ENCODE measurements at places on chromosomes 13 and 19. TPM values are rescaled to one million over a fixed set of nuclear protein-coding genes. Genes with fewer than 3 reads are reported as not detected.

Gene SLC15A1
- total RNA-seq, result not detected

Gene SMIM7
- total RNA-seq, result 135 TPM

Gene KLK8
- total RNA-seq, result not detected

Gene DOCK9
- total RNA-seq, result 10.0 TPM

Gene LILRA2
- not detected for total RNA-seq

Gene ZNF541
- total RNA-seq, result 0.27 TPM

Gene CACNG6
- 0.12 TPM for total RNA-seq

Gene NHLRC3
- 7.6 TPM for total RNA-seq

Gene BCAM
- 49.5 TPM for total RNA-seq

Gene CTU1
- total RNA-seq, result 9.7 TPM

Gene FAM216B
- not detected for total RNA-seq

Gene NACC1
- total RNA-seq, result 126 TPM

Gene FGF14
- total RNA-seq, result not detected

Gene CDC34
- total RNA-seq, result 50.6 TPM

Gene KLK3
- not detected for total RNA-seq

Gene DCT
- not detected for total RNA-seq

Gene RGS9BP
- 0.66 TPM for total RNA-seq

Gene LRFN3
- total RNA-seq, result 4.6 TPM

Gene ZFP14
- 1.5 TPM for total RNA-seq

Gene RABAC1
- 244 TPM for total RNA-seq

Gene ZNF649
- 5.0 TPM for total RNA-seq

Gene MTRF1
- total RNA-seq, result 9.6 TPM

Gene SOX1
- total RNA-seq, result not detected

Gene PIN1
- 182 TPM for total RNA-seq

Gene KLK14
- total RNA-seq, result not detected

Gene DUS3L
- 12.7 TPM for total RNA-seq

Gene EEF2
- 964 TPM for total RNA-seq

Gene PODNL1
- 2.8 TPM for total RNA-seq

Gene AZU1
- total RNA-seq, result not detected

Gene PTH2
- total RNA-seq, result not detected

Gene FFAR3
- not detected for total RNA-seq

Gene ELL
- 7.5 TPM for total RNA-seq

Gene FXYD3
- total RNA-seq, result 0.64 TPM

Gene LILRA1
- not detected for total RNA-seq

Gene MCF2L
- not detected for total RNA-seq

Gene ZNF723
- total RNA-seq, result not detected

Gene BEST2
- not detected for total RNA-seq

Gene MEDAG
- total RNA-seq, result 0.07 TPM

Gene PRR22
- total RNA-seq, result 0.07 TPM

Gene FUT6
- total RNA-seq, result not detected

Gene DNASE2
- 61.0 TPM for total RNA-seq

Gene RNF225
- total RNA-seq, result not detected

Gene CNFN
- not detected for total RNA-seq

Gene COL5A3
- not detected for total RNA-seq

Gene TPTE2
- total RNA-seq, result not detected

Gene DKKL1
- not detected for total RNA-seq

Measured in M059J (cell line).